ELR (cell line): ENCODE measurements at places on chromosomes 1 and 21.

GRCh38 chr1:65209005-65209885 is 61.2 kb downstream of the AK4 start:
- DNase-seq, result peak; percentile 61

- no peak for DNase-seq
Observed at GRCh38 chr1:203324105-203325025, 19.0 kb downstream of the BTG2 start.

- no peak for DNase-seq
Observed at GRCh38 chr1:101285922-101286570, 49.2 kb downstream of the S1PR1 start.

GRCh38 chr1:206835186-206835585 is 30.2 kb upstream of the IL20 start:
- no peak for DNase-seq
